ENCODE measurements at places on chromosomes 12 and 14.

- no peak for DNase-seq
Observed at GRCh38 chr12:9700606-9700956, 31.1 kb downstream of the CLEC2D start.

- DNase-seq: no peak
Observed at GRCh38 chr14:102893452-102893851, 29.0 kb upstream of the AMN start.

GRCh38 chr14:36408388-36408787 lies 88.0 kb upstream of the MBIP start:
- no peak for DNase-seq

- DNase-seq: peak; percentile 75
Observed at GRCh38 chr12:753611-754472, 1.5 kb downstream of the WNK1 start.

DNA sequence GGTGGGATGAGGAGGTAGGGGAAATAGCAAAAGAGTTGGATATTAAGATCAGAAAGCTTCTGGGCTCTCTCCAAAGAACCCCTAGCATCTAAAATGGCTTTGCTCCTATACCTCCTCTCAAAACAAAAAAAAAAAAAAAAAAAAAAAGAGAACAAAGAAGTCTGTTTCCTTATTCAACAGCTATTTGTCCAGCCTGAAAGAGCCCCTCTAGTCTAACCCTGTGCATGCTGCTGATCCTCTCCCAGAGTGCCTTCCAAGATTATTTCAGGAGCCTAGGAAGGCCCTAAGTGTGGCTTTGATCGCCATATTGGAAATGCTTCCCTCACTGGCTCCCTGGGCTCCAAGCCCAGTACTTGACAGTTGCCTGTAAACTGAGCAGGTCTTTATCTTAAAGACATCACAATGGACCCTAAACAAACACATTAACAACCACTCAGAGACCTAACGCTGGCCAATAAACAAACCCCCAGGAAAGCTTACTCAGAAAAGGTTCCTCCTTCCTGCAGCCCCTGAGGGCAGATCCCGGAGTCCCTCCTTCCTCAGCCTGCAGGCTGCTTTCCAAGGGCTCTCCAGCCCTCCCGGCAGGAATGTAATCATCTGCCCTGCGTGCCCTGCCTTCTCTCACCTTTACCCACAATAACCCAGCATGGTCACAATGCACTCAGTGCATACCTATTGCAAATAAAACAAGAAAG lies 17.4 kb upstream of the COL2A1 start:
- DNase-seq: no peak

- DNase-seq: no peak
Observed at GRCh38 chr14:103140316-103141109, 17.3 kb downstream of the TNFAIP2 start.

DNA sequence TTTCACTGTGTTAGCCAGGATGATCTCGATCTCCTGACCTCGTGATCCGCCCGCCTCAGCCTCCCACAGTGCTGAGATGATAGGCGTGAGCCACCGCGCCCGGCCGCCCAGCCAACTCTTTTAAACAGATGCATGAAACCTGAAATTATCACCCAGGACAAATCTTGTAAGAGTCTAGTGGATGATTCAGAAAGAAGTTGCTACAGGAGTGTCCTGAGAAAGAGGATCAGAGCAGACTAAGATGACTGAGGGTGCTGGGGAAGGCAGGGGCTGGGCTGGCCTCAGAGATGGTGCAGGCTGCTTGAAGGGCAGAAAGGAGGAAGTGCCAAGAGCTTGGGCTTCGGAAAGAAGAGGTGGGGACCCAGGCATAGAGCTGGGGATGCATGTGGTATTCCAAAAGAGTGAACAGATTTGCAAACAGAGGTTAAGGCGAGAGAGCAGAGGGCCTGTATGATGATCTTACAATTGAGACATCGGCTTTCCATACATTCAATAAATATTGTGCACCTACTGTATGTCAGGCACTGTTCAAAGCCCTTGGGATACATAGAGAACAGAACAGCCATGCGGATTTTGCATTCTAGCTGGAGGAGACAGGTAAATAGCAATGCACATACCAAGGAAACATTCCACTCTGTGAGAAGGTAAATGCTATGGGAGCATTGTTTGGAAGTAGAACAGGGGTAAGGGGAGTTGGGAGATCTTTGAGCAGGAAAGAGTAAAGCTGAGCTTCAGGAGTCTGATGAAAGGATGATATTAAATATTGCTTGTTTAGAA lies 7.4 kb upstream of the CD9 start:
- DNase-seq: no peak

- DNase-seq: no peak
Observed at GRCh38 chr12:3363608-3364007, 127.4 kb upstream of the PRMT8 start.

DNA sequence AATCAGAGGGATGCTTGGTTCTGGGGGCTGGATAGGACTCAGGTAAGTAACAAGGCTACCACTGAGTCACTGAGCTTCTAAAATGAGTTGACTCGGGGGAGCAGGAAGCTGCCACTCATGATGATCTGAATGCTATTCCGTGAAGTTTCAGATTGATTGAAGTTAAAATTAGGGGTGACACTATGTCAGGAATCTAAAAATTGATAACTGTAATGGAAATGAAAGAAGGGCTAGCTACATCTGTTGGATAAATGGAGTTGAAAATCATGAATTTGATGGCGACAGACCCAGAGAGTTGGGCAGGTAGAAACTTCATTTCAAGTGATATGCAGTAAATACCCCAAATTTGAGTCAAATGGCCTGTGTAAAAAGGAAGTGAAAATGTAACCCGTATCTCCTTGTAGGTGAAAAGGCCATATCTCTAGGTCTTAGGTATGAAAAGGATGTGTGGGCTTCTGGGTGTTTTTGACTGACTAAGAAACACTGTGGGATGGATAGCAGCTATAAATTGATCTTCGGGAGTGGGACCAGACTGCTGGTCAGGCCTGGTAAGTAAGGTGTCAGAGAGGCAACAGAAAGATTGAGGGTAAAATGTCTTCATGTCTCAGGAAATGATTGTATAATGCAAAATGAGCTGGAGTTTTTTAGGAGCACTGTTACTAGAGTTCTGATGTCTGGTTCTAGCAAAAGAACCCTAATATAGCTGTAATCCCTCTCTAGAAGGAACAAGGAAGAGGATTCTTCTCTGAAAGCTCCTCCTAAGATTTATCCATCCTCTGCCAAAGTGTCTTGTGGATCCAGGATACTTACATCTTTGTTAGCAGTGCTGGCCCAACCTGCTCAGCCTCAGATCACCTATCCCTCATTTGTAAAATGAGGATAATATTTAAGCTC lies 57.3 kb downstream of the DAD1 start:
- peak; percentile 59 for DNase-seq

- no peak for DNase-seq
Observed at GRCh38 chr14:99517643-99518381, 36.6 kb downstream of the CCNK start.

GRCh38 chr14:102554821-102555819 lies 37.3 kb upstream of the RCOR1 start:
- peak; percentile 40 for DNase-seq

GRCh38 chr12:14135996-14136395 lies 154.6 kb upstream of the GRIN2B start:
- no peak for DNase-seq

DNA sequence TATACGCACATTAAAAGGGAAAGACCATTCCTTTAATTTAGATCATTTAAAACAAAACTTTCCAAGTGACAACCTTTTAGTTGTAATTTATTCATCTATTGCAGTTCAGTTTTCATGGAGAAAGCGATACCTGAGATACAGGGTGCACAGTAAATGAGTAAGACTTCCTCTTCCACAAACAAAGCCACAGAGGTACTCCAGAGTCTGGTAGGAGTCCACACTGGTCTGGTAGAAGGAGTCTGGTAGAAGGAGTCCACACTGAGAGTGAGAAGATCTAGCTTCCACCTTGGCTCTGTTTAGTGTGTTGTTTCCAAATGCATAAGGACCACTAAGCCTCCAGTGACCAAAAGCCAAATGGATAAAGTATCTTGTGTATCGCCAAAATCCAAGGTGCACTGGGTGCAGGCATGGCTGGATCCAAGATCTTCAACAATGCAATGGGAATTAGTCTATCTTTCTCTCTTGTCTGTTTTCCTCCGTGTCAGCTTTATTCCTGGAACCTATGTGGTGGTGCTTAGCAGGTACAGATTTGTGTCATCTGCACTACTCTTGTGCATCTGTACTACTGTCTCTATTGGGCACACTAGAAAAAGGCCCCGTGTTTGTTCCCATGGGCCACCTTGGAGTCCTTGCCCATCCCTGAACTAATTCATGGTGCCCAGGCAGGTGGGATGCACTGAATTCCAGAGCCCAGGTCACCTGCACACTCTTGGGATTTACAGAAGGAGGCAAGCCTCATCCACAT lies 331.1 kb downstream of the BCL11B start:
- no peak for DNase-seq

GRCh38 chr12:130555628-130556485 lies 160.2 kb downstream of the RIMBP2 start:
- no peak for DNase-seq

DNA sequence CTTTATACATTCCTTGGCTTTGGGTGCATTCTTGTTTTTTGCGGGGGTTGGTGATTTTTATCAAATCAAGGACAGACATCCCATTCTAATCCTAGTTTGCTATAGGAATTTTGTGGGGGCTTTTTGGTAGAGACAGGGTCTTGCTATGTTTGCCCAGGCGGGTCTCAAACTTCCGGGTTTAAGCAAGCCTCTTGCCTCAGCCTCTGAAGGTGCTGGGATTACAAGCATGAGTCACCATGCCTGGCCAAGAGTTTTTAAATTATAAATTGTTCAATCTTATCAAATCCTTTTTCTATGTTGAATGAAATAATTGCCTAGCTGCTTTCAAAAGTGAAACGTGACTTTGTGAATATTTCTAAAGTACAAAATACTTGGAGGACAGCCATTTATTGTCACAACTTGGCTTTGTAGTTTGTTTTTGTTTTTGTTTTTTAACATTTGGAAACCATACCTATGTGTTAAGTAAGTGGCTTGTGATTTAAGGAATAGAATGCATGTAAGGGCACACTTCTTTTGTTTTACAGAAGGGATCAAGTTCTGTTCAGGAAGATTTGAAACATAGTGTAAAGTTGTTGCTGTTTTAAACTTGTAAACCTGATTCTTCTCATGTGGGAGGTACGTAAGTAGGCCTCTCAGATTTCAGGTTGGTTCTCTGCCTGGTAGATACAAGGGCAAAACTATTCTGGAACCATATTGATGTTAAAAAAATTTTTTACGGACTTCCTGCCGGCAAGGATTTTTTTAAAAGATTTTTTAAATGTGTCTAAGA lies 13.4 kb downstream of the MARK3 start:
- DNase-seq: no peak

GRCh38 chr14:94372021-94372605 lies 16.3 kb downstream of the SERPINA1 start:
- DNase-seq: no peak

- no peak for DNase-seq
Observed at GRCh38 chr14:54200726-54201125, 196.1 kb upstream of the CDKN3 start.

DNA sequence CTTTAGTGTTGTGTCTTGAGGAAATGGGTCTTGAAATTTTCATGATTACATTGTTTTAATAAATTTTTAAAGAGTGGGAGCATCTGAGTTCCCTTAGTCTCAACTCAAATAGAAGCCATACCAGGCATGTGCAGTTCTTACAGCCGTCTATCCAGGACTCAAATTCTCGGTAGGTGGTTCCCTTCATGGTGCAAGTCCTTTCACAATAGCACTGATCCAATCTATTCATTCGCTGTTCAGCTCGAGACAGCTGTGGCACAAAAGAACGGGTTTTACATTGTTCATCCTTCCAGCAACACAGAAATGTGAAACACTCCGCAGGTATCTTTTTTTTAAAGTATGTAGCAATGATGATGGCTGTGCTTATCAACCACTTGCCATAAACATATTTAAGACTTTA lies 100.2 kb downstream of the NELL2 start:
- no peak for DNase-seq

DNA sequence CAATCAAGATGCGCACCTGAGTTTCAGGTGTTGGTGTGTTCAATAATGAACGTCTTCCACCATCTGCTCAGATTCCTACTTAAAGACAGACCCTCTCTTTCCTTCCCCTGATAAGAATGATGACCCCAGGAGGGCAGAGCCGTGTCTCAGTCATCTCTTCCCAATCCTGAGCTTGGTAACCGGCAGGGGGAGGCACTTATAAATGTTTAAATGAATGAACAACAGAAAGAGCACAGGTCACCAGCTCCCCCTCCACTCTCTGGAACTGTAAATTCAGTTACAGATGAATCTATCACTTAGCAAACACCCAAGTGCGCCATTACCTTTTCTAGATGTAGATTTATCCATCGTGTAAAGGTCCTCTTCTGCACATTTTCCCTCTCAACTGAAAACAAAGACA lies 72.4 kb upstream of the DICER1 start:
- DNase-seq: no peak

DNA sequence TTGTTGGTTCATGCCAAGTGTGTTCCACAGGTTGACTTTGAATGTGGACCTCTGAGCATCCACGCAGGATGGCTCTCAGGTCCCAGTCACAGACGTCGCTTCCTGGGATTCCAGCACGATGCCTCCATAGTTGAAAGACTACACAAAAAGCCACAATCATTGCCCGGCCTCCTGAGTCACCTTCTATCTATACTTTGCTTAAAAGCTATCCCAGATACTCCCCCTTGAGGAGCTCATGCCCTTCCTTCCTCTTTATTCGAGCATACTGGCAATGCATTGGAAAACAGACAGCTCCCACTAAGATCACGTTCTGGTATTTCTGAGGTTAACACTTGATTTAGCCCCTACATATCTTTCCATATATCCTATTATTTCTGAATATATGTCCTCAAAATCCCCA lies 40.1 kb downstream of the ZNF664 start:
- no peak for DNase-seq

DNA sequence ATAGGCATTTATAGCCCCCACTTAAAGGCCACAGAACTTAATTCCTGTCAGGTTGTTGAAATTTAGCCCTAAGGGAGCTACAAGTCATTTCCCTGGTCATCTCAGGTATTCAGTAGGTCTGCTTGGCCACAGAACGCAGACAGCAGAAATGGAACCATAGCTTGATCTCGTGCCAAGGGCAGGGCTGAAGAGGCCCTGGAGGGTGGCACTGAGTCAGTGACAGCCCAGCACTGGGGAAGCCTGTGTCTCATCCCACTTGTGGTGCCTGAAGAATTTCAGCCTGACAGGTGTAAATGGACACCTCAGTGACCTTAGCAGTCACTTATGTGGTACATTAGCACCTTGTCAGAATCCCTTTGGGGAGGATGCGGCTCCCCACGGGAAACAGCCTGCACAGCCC lies 6.6 kb downstream of the PRKAB1 start:
- DNase-seq: no peak

GRCh38 chr14:105136401-105137322 lies 31.9 kb downstream of the JAG2 start:
- no peak for DNase-seq

DNA sequence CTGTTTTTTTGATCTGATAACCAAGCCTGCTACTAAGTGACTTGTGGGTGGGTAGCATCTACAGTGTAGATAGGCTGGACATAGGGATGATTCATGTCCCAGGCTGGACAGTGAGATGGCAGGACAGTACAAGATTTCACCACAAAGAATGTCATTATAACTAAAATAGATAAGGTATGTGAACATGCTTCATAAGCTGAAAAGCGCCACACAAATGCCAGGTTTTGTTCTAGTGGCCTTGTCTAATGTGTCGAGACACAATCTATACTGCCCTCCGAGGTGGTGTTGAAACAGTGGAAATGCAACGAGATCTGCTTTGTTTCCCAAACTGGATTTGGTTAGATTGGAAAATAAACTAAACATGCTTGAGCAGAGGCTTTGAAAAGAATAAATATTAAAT lies 4.4 kb downstream of the LGALS3 start:
- no peak for DNase-seq

All from CD8-positive, alpha-beta memory T cell (primary cell).